Activated T-cell treated with anti-CD3 and anti-CD28 coated beads for 4 hours (primary cell): ENCODE measurements at places on chromosomes 11 and 22.

DNA sequence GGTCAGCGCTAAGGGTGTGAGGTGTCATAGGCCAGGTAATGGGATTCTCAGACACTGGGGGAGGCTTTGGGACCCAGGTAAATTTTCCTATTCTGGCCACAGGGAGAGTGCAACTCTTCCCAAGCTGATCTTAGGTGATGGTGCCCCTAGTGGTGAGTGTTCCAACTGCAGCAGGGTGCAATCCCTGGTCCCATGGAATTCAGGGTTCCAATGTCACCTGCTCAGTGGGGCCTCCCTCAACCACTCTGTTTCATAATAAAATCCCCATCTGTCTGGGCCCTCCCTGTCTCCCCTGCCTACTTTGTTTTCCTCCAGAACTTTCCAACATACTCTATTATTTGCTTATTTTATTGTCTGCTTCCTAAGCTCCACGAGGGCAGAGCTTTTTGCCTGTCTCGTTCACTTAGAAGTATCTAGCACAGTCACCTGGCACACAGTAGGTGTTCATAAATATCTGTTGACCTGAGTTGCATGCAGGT is 2.9 kb upstream of the SGSM1 start:
- peak; percentile 59 for DNase-seq

- no peak for DNase-seq
Observed at GRCh38 chr11:18844753-18845367, 53.3 kb upstream of the PTPN5 start.

- no peak for DNase-seq
Observed at GRCh38 chr22:38792833-38793232, 1.1 kb downstream of the DNAL4 start.

- no peak for DNase-seq
Observed at GRCh38 chr11:60955571-60955970, 3.6 kb upstream of the SLC15A3 start.

- DNase-seq = no peak
Observed at GRCh38 chr11:61682093-61682732, 2.0 kb downstream of the DAGLA start.

GRCh38 chr11:126805870-126806269 is 194.7 kb downstream of the KIRREL3 start:
- DNase-seq = no peak

DNA sequence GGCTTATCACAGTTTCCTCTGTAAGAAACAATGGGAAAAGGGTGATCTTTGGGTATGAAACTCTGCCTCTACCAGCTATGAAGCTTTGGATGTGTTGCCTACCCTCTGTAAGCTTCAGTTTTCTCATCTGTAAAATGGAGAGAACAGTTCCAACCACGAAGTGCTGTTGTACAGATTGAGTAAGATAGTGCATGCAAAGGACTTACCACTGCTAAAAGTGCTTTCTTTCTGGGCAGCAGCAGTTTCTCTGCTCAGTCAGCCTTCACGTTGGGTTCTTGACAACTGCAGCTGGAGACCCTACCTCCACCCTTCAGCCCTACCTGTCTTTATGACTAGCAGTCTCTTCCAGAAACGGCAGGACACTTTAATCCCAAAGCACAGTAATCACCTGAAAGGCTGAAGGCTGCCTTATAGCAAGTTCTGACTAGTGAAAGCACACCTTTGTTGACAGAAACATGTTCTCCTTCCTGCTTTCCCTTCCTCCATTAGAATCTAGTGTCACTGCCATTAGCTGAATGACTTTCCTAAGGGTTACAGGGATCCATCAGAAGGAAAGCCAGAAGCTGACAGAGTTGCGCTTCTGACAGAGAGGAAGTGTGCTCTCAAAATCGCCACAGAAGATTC is 91.4 kb downstream of the RPL27A start:
- no peak for DNase-seq

GRCh38 chr11:44573333-44573732 is 7.9 kb downstream of the CD82 start:
- no peak for DNase-seq

DNA sequence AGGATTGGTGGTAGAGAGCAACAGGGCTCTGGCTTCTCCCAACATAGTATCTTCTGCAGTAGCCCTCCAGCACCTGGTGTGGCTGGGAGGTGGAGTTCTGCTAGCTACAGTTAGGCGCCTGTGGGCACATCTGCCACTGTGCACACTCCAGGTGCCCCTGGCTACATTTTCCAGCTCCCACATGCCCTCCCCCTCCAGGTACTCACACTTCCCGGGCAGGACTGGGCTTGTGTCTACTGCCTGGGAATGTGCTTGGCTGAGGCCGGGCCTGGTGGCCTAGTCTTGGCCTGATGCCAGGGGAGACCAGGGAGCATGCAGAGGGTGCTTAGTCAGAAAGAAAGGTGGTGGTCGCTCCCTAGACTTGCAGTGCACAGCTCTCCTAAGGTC is 15.8 kb downstream of the PHLDB1 start:
- no peak for DNase-seq

- DNase-seq = no peak
Observed at GRCh38 chr11:41039592-41039991, 419.9 kb downstream of the LRRC4C start.

GRCh38 chr11:111944139-111944538 is 7.0 kb downstream of the DIXDC1 start:
- no peak for DNase-seq

DNA sequence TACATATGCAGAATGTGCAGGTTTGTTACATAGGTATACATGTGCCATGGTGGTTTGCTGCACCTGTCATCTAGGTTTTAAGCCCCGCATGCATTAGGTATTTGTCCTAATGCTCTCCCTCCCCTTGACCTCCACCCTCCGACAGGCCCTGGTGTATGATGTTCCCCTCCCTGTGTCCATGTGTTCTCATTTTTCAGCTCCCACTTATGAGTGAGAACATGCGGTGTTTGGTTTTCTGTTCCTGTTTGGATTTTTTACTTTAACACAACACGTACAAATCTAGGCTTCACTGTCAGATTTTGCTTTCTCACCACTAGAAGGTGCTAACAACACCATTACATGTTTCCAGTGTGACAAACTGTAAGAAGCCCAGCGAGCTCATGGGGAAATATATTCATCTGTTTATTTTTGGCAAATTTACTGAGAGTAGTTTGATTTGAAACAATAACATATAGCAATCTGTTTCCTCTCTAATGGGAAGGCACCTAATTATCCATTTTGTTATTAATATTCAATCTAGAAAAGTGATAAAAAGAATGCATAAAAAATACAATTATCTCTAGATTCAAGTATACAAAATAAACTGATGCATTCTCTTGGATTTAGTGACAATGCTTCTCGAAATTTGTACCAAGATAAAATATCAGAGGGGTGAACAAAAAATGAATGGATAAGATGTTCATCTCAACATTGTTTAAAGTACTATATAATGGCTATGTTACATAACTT is 23.2 kb upstream of the BIRC3 start:
- no peak for DNase-seq

DNA sequence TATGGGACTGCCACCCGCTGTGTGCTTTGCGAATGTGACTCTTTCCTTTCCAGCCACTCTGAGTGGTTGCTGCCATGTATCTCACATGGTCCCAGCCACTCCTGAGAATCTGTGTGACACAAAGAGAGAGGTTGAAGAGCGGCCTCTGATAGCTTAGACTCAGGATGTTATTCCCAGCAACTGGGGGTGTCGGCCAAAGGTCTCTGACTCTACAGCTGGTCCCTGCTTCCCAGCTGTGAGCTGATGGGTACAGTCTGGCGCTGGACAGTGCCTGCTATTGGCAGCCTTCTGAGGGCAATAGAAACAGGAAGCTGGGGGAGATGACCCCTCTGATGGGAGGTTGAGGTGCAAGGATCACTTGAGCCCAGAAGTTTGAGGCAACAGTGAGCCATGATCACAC is 105.1 kb downstream of the RRAS2 start:
- DNase-seq = no peak

GRCh38 chr22:50047346-50047745 is 10.8 kb downstream of the TTLL8 start:
- DNase-seq = no peak

DNA sequence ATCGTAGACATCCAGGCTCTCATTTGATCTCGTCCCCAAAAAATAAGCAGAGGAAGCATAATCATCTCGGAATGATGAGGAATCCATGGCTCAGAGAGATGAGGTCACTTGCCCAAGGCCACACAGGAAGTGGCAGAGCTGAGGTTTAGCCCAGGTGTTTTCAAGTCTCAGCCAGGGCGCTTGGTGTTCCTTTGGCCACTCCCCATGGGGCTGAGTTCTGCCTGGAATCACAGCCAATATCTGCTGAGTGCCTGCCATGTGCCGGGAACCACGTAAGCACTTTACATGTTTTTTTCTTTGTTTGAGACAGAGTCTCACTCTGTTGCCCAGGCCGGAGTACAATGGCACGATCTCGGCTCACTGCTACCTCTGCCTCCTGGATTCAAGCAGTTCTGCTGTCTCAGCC is 29.5 kb upstream of the MYH9 start:
- DNase-seq = no peak

- peak; percentile 11 for DNase-seq
Observed at GRCh38 chr11:126989942-126990715, 10.4 kb downstream of the KIRREL3 start.

DNA sequence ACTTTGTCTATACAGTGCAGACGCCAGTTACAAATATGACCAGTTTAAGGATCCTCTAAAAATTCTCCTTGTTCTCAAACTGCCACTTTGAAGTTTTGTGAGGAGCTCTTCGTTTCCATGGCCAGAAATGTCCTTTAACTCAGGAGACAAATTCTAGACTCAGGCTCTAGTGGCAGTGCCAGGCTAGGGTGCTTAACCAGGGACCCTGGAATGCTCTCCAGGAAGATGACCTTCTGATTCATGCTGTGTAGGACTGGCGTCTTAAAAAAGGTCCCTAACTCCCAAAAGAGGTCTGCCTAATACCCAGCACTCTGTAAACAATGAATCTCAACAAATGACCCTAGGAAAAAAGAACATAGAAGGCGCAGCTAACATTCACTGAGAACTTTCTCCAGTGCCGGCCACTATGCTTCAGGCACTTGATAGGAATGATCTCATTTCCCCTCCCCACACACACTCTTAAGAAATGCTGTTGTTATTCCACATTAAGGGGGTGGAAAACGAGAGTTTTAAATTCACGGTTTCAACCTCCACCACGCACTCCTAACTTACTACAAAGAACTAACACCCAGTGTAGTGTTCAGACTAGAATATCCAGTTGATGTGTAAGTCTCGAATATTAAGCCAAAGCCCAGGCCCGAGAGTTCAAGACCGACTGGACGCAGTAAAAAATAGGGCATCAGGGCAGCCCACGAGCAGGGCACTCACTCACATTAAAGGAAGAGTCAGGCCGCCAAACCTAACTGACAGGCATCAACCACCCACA is 747 bp downstream of the NXF1 start:
- DNase-seq = no peak

DNA sequence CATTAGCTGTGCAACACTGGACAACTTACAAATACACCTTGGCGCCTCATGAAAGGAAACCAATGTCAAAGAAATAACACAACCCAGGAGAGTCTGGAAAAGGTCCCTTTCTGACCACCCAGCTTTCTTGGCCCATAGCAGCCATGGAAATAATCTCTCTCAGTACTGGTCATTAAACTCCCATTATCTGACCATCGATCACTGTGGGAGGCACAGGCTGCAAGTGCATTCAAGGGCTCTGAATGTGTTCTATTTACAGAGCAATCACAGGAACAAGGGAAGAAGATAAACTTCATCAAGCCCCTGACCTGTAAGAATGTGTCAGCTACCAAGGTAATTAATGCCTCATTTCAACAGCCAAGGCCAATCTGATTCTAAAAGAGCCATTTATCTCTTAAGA is 40.1 kb downstream of the CTSC start:
- no peak for DNase-seq

- DNase-seq = no peak
Observed at GRCh38 chr22:31055635-31056159, 25.4 kb upstream of the SMTN start.

GRCh38 chr11:112024178-112024772 is 933 bp upstream of the DLAT start:
- DNase-seq = no peak
